ENCODE measurements at places on chromosomes 4 and X.
A peak's percentile ranks its signal among the peaks of the same experiment; 100 is the strongest.

- no peak for DNase-seq
Observed at GRCh38 chr4:24846716-24847115, 51.3 kb downstream of the SOD3 start.

- no peak for DNase-seq
Observed at GRCh38 chr4:123345935-123346300, 50.7 kb upstream of the SPRY1 start.

GRCh38 chrX:10062980-10063379, 93.8 kb upstream of the CLCN4 start:
- DNase-seq: no peak

- no peak for DNase-seq
Observed at GRCh38 chr4:57254754-57255153, 144.6 kb upstream of the IGFBP7 start.

GRCh38 chr4:133581996-133582619, 433.0 kb downstream of the PCDH10 start:
- no peak for DNase-seq

GRCh38 chr4:40399578-40399977, 64.4 kb downstream of the CHRNA9 start:
- no peak for DNase-seq

GRCh38 chrX:8504451-8504850, 39.8 kb downstream of the VCX3B start:
- DNase-seq: no peak

GRCh38 chr4:176043838-176044588, 21.6 kb upstream of the WDR17 start:
- DNase-seq: no peak

GRCh38 chr4:153465140-153465539, 1.0 kb upstream of the TMEM131L start:
- DNase-seq: no peak

DNA sequence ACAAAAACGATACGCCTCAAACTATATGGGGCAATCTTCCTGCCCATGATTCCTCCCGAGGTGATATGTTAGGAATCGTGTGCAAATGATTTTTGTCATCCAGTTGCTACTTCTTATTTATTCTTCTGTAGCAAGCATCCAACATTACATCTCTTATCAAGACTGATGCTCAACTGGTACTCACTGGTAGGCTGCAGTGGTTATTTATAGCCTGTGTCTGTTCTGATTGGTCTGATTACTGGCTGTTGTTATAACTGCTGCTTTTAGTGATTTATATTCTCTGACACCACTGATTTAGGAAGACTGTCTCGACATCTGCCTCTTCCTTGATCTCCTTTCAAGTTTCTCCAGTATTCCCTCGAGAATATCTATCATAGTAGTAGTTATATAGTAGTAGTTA, 165.8 kb downstream of the LARP7 start:
- DNase-seq: no peak

DNA sequence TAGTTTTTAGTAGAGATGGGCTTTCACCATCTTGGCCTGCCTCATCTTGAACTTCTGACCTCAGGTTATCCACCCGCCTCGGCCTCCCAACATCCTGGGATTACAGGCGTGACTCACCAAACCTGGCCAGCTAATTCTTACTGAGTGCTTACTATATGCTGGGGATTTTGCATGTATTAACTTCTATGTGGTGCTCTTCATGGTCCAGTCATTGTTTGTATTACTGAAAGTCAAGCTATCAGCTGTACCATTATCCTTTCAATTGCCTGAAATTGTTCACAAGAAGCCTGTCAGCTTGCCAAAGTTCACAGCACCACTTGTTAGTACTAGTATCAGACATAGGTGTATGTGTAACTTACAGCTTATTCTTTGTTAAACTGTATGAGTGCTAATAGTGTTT, 1272.1 kb downstream of the ARAP2 start:
- DNase-seq: no peak

DNA sequence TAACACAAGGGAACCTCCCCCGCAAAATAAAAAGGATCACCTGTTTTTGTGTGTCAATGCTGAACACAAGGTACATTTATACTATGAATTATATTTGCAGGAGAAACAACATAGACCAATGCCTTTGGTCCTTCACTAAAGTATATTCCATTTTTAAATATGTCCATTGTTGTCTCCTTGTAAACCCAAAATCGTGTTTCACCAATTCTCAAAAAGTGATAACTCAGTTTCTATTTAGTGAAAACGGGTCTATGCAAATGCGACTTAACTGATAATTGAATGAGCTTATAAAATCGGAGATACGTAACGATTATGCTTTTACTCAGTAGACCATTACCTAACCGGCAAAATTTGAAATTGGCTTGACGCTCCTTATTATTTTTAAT, 2.1 kb downstream of the BRWD3 start:
- no peak for DNase-seq

DNA sequence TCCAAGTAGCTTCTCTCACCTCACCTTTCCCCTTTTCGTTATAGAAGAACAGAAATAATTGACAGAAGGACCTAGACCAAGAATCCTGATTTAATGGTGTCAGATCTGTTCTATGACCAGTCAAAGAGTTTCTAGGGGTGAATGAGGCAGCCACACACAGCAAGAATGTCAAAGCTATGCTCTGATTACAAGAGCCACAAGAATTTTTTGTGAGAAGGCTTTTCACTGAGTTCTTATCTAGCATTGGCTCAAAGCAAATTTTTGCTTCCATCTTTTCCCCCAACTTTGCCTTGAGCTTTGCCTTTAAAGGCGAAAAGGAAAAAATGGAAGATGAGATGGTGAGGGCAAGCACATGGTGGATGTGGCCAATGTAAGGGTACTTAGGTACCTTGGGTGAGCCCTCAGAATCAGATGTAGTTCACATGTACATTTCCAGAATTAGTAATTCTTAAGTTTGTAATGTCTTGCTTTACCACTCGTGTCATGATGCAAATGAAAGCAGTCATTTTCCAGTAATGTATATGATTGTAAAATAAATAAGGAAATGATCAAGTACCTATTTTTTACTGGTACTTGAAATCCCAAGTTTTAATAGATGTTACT, 23.5 kb downstream of the FMR1 start:
- no peak for DNase-seq

DNA sequence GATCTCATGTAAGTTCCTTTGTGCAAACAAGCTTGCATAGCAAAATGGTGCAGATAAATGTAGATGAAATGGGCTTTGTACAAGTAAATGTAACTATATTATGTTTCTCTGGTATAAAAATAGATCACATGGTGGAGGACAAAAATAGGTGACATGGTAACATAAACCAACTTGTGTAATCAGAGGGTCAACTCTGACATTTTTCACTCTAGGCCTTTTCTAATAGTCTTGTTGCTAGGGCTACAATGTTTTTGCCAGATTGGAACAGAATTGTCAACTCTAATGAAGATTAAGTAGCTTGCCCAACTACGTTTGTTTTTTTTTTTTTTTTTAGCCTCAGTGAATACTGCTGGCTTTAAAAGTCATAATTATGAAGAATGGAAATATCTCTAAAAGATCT, 11.5 kb downstream of the MAD2L1 start:
- DNase-seq: no peak

DNA sequence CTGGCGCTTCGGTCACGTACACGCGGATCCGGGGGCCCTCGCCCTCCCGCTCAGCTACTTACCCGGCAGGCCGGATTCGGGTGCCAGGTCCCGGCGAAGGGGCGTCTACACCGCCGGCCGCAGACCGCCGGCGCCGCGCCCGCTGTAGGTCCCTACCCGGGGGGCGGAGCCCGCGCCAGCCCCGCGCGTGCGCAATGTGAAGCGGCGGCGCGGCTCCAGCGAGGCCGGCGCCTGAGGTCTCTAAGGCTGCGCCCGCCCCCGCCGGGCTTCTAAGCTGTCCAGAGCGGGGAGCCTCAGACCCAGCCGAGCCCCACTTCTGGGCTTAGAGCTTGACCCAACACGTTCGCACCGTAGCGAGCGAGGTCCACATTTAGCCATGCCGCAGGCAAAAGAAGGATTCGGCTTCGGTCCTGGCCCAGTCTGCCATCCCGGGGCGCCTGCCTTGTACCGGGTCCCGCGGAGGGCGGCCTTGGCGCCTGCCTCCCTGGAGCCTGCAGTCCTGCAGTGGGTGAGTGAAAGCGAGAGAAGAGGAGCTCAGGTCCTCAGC, at the start of gene ZNF518B:
Gene ZNF518B (minus strand): TSS at position 172 of the 547 bp plus-strand sequence. CDS start 11,098 bp downstream, outside the sequence.
- no peak for DNase-seq

GRCh38 chr4:59126159-59126558, 2016.0 kb upstream of the IGFBP7 start:
- DNase-seq: no peak

GRCh38 chr4:87506974-87507701, 22.0 kb downstream of the SPARCL1 start:
- no peak for DNase-seq

- DNase-seq: no peak
Observed at GRCh38 chrX:133401536-133401935, 13.8 kb downstream of the GPC4 start.

DNA sequence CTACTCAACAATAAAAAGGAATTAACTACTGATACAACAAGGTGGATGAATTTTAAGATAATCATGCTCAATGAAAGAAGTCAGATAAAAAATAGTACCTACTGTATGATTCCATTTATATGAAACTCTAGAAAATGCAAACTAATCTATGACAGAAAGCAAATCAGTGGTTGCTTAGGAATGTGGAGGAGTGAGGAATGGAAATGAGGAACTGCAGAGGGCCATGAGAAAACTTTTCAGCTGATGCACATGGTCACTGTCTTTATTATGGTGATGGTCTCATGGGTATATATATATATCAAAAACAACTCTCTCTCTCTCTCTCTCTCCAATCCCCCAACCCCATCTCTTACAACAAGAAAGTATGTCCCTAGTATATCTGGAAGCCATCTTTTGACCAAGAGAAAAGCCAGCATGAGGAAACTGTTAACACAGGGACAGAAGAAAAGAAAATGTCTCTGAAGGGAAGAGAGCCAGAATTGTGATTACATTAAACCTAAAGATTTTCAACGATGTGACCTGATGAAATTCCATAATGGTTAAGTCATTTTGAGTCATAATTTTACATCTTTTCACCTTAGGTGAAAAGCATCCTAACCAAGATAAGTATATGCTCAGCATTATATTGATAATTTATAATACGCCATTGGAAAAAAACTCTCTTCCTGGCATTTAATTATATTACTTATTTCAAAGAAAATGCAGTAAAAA, 8.5 kb upstream of the NFKB1 start:
- no peak for DNase-seq

- DNase-seq: no peak
Observed at GRCh38 chr4:153197301-153197700, 6.9 kb upstream of the TRIM2 start.

- no peak for DNase-seq
Observed at GRCh38 chrX:112865464-112866025, 24.9 kb upstream of the AMOT start.

- no peak for DNase-seq
Observed at GRCh38 chr4:126715067-126715466, 917.7 kb upstream of the INTU start.

GRCh38 chrX:129565046-129565650, 25.1 kb downstream of the OCRL start:
- no peak for DNase-seq

- no peak for DNase-seq
Observed at GRCh38 chr4:173424899-173425805, 26.2 kb upstream of the SCRG1 start.

DNA sequence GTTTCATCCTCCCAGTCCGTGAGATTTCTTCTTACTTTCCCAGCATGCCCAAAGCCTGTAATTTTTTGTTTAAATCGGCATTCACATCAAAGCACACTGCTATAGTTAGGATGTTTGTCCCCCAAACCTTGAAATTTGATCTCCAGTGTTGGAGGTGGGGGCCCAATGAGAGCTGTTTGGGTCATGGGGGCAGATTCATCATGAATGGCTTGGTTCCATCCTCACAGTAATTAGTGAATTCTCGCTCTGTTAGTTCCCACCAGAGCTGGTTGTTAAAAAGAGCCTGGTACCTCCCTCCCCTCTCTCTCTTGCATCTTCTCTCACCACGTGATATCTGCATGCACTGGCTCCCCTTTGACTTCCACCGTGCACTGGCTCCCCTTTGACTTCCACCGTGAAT, 40.5 kb upstream of the PGRMC2 start:
- DNase-seq: no peak

GRCh38 chrX:25005382-25006185, 10.2 kb downstream of the ARX start:
- no peak for DNase-seq

- DNase-seq: no peak
Observed at GRCh38 chrX:40922307-40922706, 162.9 kb upstream of the USP9X start.

- DNase-seq: no peak
Observed at GRCh38 chr4:100082852-100083251, 107.4 kb downstream of the DDIT4L start.

- peak; percentile 1 for DNase-seq
Observed at GRCh38 chr4:85842540-85842939, 367.6 kb downstream of the ARHGAP24 start.
